ENCODE measurements at places on chromosomes 1 and 21.

GRCh38 chr1:116842654-116843053 lies 67.1 kb upstream of the PTGFRN start:
- DNase-seq = no peak

DNA sequence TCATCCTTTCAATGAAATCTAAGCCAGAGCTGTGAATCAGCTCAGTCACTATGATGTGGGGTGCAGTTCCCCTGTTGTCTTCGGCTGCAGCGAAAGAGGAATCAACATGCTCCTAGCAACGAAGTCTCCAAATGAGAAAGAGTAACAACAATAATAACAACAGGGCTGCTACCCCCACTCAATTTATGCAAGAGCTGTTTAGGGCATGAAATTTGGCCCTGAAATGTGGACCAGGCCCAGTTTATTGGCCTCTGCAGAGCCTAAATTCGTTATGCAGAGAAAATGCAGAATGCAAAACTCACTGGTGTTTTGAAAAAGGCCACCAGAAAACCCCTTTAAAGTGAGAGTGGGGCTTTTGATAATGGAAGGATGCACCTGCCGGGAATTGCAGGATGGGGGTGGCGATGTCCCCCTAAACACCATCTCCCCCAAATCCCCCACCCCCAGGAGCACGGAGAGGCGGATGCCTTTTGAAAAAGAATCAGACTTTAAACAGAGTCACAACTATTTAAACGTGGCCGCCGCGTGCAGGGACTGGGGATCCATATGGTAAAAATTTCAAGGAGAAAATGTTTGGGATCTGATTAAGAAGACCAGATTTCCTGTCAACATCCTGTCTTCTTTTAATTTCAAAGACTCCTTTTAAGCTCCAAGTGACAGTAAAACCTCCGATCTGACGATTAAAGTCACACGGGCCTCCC lies 1.9 kb downstream of the RUNX3 start:
- DNase-seq = peak; percentile 73

DNA sequence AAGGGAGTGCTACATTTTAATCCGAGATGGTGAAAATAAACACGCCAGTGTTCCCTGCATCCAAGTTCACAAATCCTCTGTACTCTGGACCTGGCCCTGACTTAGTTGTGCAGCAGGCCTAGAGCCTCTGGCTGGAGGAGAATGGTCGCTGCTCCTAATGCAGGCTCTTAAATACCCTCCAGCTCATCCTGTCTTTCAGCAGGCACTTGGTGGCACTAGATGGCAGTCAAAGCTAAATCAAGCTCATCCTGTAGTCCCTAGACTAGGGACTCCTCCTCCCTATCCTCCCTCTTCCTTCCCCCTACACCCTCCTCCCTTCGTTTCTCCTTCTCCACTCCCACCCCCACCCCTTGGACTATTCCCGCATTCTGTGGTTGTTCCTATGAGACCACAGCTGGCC lies 41.6 kb upstream of the MTR start:
- DNase-seq = no peak

DNA sequence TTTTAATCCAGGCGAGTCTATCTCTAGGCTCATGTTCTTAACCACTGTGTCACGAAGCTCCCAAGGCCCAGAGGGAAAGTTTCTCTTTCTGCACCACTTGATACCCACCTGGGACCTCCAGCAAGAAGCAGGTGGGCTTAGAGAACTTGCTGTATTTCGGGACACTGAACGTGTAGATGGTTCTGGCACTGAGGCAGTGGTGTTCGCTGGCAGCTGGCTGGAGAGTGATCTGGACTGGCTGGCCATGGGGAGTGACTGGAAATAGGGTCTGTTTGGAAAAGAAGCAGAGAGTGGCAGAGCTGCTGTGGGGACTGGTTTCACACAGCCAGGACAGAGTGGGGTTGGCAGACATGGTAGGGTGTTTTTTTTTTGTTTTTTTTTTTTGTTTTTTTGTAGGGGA lies 16.4 kb upstream of the IL22RA1 start:
- no peak for DNase-seq

- DNase-seq = no peak
These were observed 13.5 kb downstream of the FOXO6 start for GRCh38 chr1:41374711-41375110.

DNA sequence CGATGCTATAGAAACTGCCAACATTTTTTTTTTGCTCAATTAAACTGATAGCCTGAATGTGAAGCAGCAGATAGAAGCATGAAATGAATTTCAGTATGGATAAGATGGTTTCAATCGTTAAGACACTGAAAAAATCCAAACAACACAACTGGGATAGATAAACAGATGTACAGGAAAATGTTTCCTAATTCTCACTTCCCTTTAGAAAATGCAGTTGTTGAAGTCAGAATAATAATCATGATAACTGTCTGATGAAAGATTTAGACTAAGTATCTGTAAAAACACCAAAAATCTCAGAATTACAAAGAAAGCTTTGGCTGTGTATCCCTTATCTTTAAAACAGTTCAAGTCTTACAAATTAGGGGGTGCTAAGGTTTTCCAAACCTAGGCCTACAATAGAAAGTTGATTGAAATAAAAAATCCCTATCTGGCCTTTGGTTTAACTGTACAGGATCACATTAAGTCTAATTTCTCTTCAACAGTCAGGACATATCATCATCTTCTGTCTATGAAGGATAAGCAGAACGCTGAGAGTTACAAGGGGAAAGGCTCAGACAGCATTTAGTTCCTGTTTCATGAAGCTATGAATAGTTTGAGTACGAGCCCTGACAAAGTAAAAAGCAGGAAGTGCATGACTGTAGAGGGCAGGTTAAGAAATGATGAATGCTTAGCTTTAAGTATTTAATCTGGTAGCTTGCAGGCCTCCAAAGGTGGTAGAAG lies 203.2 kb downstream of the APP start:
- DNase-seq = no peak

DNA sequence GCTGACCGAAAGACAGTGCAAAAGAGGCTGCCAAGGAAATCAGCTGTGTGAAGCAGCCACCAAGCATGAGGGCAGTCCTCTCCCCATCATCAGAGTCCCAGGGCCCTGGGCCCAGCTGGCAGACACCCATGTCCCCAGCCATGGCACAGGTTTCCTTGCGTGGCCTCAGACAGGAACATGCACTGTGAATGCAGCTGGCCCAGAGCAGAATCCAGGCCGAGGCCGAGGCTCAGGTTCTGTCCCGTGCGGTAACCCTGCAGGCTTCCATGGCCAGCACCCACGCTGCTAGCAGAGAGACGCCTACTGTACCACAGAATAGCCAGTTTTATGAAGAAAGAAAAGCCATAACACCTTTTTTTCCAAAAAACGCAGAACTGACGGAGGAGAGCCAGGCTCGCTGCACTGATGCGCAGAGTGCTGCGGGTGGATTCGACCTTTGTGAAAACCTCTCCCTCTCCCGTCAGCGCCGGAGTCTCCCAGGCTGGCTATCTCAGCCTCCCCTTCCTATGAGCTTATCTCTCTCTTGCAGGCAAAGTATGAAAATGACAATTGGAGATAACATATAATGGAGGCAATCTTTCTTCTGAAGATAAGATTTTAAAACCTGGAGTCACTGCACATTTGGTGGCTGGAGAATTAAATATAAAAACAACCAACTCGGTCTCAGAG lies 106.6 kb downstream of the NPHP4 start:
- DNase-seq = no peak

DNA sequence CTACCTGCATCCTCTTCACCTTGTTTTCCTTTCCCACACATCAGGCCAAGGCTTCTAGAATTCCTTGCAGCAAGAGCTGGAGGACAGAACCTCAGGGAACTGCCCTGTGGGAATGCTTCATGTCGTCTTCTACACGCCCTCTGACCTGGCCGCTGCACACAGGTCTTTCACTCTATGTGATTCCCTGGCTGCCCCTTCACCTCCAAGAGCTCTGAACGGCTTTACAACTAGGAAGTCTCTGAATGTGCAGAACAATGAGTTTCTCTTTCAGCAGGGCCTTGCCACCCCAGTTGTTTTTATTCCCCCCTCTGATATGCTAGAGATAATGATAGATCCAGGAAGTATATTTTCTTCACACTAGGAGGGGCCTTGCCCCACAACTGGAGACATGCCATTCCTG lies 142.6 kb downstream of the CLIC6 start:
- DNase-seq = no peak

GRCh38 chr1:243924588-243925349 lies 74.7 kb upstream of the AKT3 start:
- DNase-seq = no peak

GRCh38 chr1:28087614-28088167 lies 719 bp downstream of the EYA3 start:
- DNase-seq = peak; percentile 10

- no peak for DNase-seq
These were observed 10.7 kb downstream of the LYPLAL1 start for GRCh38 chr1:219184337-219184736.

DNA sequence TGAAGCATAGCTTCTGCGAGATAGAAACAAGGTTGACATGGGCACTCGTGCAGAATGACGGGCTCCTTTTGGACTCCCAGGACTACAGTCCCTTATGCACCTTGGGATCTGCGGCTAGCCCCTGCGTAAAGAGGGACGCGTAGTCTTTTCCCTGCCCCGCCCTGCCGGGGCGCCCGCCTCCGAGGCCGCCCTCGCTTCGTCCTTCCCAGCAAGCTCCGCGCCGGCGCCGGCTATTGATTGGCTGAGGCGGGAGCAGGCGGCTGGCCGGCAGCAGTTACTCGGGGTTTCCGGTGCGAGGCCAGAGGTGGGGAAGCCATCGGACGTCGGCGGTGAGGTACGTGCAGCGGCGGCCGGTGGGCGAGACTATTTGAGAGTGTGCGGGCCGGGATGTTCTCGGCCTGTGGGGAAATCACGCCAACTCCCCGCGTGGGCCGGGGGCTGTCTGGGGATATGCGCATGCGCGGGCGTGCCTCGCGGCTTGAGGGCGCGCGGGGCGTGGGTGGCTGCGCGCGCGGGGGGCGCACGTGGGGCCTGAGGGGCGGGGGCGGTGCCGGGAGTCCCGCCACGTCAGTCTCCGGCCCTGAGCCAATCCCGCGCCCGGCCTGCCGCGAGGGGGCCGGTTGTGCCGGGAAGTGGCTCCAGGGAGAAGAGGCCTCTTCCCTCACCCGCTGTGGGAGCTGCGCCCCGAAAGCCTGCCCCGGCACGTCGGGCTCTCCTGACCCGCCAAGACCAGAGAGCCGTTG lies at the start of gene TXLNA:
TXLNA (plus strand) TSS at position 233 of the 743 bp plus-strand sequence. CDS start 671 bp downstream, outside the sequence.
- peak; percentile 84 for DNase-seq

DNA sequence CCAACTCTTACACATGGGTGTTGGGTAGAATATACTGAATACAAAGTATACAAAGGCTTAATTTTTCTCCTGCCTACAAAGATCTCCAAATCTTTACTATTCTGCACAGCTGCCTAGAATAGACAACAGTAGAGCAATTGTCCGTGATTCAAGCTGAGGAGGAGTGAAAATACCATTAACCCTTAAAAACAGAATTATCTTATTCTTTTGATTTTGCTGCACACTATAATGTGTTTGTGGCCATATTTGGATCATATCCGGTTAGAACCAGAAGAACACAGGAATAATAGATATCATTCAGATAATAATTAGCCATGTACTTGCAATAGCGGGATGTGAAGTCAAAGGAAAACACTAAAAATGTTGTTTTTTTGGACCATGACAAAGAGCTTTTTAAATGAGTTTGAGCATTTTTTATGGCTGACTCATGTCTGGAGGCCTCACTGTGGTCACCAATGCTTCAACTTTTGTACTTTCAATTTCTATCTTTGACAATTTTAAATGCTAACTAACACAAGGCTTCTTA lies 197.6 kb upstream of the FOXD3 start:
- DNase-seq = no peak

GRCh38 chr1:157960773-157961172 lies 32.7 kb upstream of the KIRREL1 start:
- DNase-seq = no peak

- DNase-seq = no peak
These were observed 246.1 kb upstream of the CSF3R start for GRCh38 chr1:36728846-36729245.

- no peak for DNase-seq
These were observed 1.8 kb upstream of the WNT3A start for GRCh38 chr1:228004856-228005462.

DNA sequence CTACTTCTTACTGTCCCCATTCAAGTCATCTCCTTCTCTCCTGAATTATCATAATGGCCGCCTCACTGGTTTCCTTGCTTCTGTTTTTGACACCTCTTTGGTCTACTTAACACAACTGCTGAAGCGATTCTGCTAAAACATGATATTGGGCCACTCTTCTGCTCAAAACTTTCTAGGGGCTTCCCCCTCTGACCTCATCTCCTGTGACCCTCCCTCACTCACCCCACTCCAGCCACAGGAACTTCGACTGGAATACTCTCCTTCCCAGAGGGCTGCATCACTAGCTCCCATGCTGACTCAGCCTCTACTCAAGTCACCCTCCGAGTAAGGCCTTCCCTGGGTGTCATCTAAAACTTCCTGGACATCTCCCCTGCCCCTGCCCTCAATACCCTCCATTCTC lies 35.7 kb downstream of the NRIP1 start:
- DNase-seq = no peak

DNA sequence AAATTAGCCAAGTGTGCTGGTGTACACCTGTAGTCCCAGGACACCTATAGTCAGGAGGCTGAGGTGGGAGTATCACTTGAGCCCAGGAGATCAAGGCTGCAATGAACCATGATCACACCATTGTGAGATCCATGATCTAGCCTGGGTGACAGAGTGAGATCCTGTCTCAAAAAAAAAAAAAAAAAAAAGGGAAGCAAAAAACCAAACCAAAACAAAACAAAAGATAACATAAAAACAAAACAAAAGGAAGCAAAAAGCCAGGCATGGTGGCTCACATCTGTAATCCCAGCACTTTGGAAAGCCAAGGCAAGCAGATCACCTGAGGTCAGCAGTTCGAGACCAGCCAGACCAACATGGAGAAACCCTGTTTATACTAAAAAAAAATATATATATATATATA lies 9.4 kb upstream of the AKR1A1 start:
- DNase-seq = no peak

DNA sequence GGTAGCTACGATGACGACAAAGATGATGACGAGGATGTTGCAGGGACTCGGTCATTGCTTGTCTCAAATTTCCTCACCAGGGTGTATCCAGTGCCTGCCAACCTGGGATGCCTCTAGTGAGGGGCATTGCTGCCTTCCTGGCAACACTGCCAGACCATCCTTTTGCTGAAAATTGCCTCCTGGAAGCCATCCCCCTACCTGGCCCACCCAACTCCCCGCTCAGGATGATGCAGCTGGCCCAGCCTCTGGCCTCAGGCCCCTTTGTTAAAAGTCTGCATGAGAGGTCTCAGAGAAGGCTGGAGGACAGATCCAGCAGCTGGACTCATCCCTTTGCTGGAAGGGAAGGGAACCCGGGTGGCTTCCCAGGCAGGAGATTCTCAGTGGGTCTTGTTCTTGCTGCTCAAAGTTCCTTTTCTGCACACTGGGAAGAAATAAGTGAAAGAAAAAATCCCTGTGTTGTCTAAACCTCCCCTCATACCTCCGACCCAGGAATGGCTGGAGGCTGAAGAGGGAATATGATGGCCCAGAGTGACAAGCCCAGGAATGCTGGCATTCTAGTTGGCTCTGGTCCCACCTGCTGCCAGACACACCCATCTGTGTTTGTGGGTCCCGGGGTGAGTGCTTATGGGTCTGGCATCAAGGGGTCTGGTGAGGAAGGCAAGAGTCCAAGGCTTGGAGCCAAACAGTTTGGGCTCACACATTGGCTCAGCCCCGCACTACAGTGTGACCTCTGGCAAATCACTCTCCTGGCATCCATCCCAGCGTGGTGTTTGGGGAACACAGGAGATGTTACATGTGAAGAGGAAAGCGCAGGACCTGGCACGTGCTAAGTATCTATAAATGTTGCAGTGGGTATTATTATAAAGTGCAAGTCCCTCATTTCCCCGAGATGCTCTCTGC lies 6.7 kb upstream of the FNDC5 start:
- no peak for DNase-seq
